GM23248 (cell line): ENCODE measurements at places on chromosomes 11 and 22. TPM values are rescaled to one million over a fixed set of nuclear protein-coding genes. Genes with fewer than 3 reads are reported as not detected.
A peak's percentile ranks its signal among the peaks of the same experiment; 100 is the strongest.

DNA sequence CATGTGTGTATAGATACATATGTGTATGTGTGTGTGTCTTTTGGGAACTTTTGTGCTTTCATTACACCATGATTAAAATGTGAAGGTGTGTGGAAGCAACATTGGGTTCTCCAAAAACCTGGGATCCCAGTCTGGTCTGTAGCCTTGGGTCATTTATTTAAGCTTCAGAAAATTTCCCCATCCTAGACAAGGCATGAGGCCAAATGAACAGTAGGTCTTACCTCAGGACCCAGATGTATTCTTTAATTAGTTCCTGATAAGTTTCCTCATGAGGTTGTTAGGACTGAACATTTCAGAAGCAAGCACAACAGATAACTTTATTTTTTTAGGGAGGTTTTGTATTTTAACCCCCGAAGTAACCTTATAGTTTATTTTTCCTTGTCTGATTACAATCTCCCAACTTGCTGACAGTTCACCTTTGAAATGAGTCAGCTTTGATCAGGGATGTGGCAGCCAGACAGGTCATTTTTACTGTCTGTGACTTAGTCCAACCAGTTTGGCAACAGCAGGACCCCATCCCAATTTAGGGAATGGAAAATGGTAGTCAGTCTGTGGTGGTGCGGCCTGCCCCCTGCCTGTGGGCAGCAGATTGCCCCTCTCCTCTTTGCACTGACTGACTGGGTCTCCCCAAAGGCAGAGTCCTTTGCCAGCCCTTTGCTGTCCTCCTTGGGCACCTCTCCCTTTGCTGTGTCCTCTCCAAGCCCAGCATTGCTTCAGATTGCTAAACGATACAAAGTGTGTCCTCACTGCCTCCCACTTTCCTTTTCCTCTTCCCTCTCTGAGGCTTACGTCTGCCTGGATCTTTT, 88.3 kb downstream of the NAV2 start:
- H3K27me3 ChIP-seq: no peaks in the 10 kb centered on the region
- H3K4me3 ChIP-seq: no peak overlapping the region
- 0 out of 2 replicates have a peak, but pooled peaks cover 3% of the 10 kb centered on the region for H3K36me3 ChIP-seq
- H3K27ac ChIP-seq: no peak overlapping the region
- peaks cover 14% of the 10 kb centered on the region for H3K4me1 ChIP-seq
- DNase-seq: no peak

DNA sequence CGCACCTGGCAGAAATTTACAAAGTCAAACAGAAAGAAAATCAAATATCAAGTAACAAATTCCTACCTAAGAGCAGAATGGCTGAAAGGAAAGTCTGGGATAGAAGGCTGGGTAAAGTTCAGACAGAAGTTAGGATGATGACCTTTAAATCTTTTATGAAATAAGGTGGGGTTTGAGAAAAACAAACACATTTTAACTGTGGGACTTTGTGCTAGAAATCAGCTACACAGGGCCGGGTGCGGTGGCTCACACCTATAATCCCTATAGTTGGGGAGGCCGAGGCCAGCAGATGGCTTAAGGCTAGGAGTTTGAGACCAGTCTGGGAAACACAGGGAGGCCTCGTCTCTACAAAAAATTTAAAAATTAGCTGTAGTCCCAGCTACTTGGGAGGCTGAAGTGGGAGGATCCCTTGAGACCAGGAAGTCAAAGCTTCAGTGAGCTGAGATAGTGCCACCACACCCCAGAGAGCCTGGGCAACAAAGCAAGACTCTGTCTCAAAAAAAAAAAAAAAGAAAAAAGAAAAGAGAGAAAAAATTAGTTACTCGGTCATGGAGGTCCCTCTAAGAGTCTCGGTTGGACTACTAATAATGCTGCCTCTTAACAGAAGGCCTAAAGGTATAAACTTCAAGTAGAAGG, 119.7 kb upstream of the BID start:
- no peaks in the 10 kb centered on the region for H3K27me3 ChIP-seq
- no peak overlapping the region for H3K4me3 ChIP-seq

DNA sequence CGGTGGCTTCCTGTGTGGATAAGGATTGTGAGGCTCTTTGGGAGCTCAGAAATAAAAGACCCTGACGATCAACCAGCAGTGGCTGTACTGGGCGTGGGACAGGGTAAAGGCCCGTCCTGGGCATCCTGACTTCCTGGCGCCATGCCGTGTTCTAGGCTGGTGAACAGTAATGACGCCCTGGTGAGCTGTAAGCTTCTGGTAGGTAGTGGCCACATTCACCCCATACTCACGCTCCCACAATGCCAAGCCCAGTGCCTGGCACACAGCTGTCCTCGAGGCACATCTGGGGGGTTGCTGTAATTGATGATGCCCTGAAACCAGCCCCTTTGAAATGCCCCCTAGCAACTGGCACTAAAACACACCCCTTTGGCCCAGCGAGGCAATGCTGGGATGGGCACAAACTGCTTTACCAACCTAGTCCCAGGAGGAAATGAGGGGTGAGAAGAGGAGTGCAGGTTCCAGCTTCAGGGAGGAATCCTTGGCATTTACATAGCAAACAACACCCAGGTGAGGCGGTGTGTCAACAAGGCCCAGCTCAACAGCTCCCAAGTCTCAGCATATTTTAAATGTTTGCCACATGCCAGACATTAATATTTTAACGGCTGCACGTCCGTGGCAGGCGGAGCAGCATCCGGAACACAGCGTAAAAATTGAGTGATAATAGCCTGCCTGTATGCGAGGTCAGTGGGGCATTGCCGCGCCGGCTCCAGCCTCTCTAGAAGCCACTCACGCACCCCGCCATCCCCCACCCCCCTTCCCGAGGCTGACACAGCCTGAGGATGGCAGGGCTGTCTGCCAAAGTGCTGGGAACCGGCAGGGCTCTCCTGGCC, 79.3 kb downstream of the DSCAML1 start:
- no peak overlapping the region for H3K4me3 ChIP-seq
- no peak overlapping the region for H3K27ac ChIP-seq
- no peak for DNase-seq
- H3K27me3 ChIP-seq: peaks cover 37% of the 10 kb centered on the region

DNA sequence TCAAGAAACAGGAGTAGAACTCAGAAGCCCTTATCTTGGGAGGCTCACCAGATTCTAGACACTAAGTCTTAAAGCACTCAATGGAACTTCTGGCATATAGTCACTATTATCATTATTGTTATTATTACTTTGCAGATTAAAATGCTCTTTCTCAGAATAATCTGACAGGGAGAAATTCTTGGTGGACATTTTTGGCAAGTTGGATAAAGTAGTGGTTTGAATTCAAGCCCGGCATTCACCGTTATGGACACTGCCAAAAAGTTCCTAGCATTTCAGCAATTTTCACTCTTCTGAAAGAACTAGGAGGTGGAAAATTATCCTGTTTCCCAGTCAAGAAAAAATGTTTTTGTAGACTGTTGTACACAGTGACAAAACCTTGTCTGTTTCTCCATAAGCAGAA, 179.6 kb upstream of the ISX start:
- DNase-seq: no peak
- H3K4me1 ChIP-seq: no peaks in the 10 kb centered on the region
- no peaks in the 10 kb centered on the region for H3K27me3 ChIP-seq
- no peaks in the 10 kb centered on the region for H3K36me3 ChIP-seq

DNA sequence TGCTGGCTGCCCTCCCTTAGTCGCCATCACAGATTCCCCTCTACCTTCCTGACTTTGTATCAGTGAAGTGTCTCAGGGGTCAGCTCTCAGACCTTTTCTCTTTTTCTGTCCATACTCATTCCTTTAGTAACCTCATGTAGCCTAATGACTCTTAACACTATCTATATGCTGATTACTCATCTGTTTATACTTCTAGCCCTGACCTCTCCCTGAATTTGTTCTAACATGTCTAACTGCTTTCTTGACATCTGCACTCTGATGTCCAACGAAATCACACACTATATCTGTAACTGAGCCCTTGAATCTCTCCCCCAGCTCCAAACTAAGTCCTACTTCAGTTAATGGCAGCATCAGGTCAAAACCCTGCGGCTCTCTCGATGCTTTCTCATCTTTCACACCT, 135.8 kb upstream of the TIMP3 start:
- H3K36me3 ChIP-seq: no peaks in the 10 kb centered on the region
- H3K4me1 ChIP-seq: peaks cover 24% of the 10 kb centered on the region
- DNase-seq: peak; percentile 33
- H3K27me3 ChIP-seq: no peaks in the 10 kb centered on the region

DNA sequence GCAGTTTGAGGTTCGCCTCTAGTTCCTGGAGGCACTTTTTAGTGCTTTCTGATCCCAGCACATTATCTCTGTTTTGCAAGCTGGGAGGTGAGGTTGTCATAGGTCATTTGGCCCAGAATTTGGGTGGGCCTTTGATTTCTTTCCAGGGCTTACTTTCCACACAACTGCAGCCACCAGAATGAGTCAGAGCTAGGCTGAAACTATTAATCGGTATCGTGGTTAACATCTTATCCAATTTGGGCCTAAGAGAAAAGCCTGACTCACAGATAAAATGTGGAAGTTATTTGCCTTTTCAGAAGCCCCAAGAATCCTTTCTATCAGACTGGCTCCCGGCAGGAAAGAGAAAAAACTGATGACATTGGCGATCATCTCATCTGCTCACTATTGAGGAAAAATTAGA, 166.4 kb downstream of the KIRREL3 start:
- peaks cover 38% of the 10 kb centered on the region for H3K4me1 ChIP-seq
- H3K36me3 ChIP-seq: no peaks in the 10 kb centered on the region
- H3K4me3 ChIP-seq: peak overlapping the region; percentile 20; the same call in 1 of the 2 replicates
- no peaks in the 10 kb centered on the region for H3K27me3 ChIP-seq
- H3K27ac ChIP-seq: peak overlapping the region; percentile 91
- DNase-seq: peak; percentile 93

Gene NUCB2
- total RNA-seq: 71.5 and 95.0 TPM in 2 replicates

- H3K4me3 ChIP-seq: peak overlapping the region; percentile 57
- peaks cover 4% of the 10 kb centered on the region; the same call in 1 of the 2 replicates for H3K36me3 ChIP-seq
- H3K27me3 ChIP-seq: no peaks in the 10 kb centered on the region
- peaks cover 49% of the 10 kb centered on the region for H3K4me1 ChIP-seq
- peak; percentile 62 for DNase-seq
- peak overlapping the region; percentile 69 for H3K27ac ChIP-seq
Measured at GRCh38 chr11:65390099-65390941, 3.9 kb downstream of the FRMD8 start.

Gene LSP1
- not detected in 2 replicates for total RNA-seq

Gene NRXN2
- 0.51 and 5.6 TPM in 2 replicates for total RNA-seq

DNA sequence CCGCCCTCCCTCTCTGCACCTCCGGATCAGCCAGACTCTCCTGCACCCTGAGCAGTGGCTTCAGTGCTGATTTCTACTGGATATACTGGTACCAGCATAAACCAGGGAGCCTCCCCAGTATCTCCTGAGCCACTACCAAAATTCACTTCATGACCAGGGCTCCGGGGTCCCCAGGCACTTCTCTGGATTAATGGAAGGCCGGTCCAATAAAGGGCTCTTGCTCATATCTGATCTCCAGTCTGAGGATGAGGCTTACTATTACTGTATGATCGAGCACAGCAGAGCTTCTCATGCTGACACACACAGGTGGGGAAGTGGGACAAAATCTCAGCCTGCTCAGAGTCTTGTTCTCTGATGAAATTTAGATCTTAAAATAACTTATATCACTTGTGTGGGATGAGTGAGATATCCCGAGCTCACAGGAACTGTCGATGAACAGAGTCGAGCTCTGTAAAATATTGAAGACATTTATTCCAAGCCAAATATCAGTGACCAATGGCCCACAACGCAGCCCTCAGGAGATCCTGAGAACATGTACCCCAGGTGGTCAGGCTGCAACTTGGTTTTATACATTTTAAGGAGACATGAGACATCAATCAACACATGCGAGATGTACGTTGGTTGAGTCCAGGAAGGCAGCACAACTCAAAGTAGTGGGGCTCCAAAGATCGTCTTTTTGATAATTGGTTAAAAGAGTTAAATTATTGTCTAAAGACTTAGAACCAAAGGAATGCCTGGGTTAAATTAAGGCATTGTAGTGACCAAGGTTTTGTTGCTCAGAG, 93.0 kb upstream of the TOP3B start:
- no peaks in the 10 kb centered on the region for H3K4me1 ChIP-seq
- no peaks in the 10 kb centered on the region for H3K36me3 ChIP-seq
- no peak overlapping the region for H3K27ac ChIP-seq
- peaks cover 32% of the 10 kb centered on the region for H3K27me3 ChIP-seq

DNA sequence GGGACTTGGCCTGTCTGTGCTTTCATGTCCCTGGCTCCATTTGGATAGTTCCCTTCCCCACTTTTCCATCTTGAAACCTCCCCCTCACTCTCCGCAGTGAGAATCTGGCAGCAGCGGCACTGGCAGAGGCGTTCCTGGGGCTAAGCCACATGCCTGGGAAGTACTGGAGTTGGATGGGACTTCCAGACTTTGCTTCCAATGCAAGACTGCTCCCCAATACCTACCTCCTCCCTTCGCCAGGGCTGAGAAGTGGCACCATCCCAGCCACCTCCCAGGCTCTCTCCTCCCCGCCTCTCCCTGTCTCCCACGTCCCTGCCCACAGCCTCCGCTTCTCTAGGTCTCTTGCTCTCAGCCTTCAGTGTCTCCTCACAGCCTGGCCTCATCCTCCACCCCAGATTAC, 16.6 kb downstream of the TST start:
- no peak overlapping the region for H3K27ac ChIP-seq
- no peak for DNase-seq
- peaks cover 23% of the 10 kb centered on the region for H3K27me3 ChIP-seq
- H3K4me1 ChIP-seq: no peaks in the 10 kb centered on the region

Gene SLC22A6
- not detected in 2 replicates for total RNA-seq

DNA sequence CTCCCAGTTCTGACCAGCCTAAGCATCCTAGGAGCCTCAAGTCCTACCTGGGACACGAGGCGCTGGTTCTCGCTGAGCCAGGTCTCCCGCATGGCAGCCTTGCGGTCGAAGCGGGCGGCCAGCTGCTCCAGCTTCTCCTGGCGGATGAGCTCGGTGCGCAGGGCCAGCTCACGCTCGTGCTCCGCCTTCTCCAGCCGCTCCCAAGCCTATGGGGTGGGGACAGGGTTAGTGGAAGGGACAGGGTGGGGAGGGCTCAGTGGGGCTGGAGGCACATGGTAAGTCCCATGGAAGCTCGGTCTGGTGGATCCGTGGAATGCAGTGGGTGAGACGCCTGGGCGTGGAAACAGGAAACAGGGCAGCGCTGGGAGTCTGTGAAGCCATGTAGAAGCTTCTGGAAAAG, 20.9 kb downstream of the SPTBN2 start:
- no peaks in the 10 kb centered on the region for H3K4me1 ChIP-seq
- H3K4me3 ChIP-seq: no peak overlapping the region
- no peaks in the 10 kb centered on the region for H3K36me3 ChIP-seq
- H3K27ac ChIP-seq: no peak overlapping the region

DNA sequence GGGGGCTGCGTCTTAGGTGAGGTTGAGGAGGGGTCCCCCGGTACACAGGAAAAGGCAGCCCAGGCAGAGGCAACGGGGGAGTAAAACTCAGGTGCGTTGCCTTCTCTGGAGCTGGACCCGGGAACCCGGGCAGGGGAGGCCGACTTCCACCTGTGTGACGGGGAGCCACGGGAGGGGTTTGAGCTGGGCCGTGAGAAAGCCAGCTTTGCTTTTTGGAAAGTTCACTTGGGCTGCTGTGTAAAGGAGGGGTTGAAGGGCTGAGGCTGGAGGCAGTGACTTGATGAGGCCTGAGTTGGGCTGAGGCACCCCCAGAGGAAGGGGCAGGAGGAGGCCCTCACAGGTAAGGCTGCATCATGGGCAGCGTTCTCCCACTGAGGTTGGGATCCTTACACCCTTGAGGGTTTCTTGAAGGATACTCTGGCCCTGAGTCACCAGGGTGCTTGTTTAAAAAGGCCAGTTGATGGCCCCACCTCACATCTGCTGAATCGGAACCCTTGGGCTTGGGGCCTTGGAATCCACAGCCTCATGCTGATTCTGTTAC, 47.2 kb downstream of the CHRDL2 start:
- no peaks in the 10 kb centered on the region for H3K27me3 ChIP-seq
- no peaks in the 10 kb centered on the region for H3K36me3 ChIP-seq
- H3K4me1 ChIP-seq: peaks cover 33% of the 10 kb centered on the region
- peak overlapping the region; percentile 67 for H3K4me3 ChIP-seq

Gene POU2AF2
- not detected in 2 replicates for total RNA-seq
